Cardiac muscle cell (in vitro differentiated cells and primary cell): ENCODE measurements at places on chromosomes 4 and X.

DNA sequence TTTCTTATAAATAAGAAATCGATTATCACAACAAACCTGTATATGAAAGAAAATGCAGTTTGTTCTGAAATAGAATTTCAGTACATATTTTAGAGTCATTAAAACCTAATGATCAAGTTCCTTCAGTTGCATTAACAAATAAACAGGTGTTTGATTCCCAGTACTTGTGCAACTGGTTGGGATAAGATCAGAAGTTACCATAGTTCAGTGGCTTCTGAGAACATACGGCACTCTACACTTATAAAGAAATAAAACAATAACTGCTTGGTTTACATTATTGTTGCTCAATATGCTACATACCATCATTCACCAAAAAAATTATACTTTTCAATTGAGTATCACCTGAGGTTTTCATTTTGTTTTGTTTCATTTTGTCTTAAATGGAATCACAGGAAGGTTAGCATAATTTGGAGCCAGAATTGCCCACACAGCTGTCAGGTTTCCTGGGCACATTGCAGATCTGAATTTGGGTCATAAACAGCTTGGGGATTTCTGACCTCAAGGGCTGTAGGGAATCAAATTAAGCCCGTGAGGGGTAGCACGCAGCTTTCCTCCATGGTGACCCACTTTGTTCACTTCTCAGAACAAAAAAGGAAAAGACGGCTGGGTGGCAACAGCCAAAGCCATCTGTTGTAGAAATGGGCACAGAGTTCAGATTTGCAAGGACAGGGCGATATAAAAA, 14.9 kb upstream of the CCNG2 start:
- DNase-seq: no peak

- DNase-seq: no peak
Observed at GRCh38 chrX:36787752-36788151, 220.4 kb upstream of the FAM47C start.

GRCh38 chrX:1390621-1391369, 1.1 kb downstream of the SLC25A6 start:
- no peak for DNase-seq

GRCh38 chrX:7220121-7220520, 72.2 kb upstream of the PUDP start:
- no peak for DNase-seq

DNA sequence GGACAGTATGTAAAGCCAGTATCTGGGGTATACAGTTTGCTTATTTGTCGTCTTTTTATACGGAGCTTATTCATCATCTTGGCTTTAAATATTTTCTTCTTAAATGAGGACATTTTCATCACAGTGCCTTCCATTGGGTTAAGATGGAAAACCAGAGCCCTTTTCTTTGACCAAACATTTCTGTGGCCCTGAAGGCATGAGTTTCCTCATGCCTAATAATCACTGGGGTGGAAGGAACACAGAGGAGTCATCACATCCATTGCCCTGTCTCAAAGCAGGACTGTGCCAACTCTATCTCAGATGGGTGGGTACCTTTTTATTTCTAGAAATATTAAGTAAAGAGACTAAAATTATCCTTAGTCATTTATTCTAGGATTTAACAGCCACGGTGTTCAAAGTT, 40.0 kb downstream of the CHRDL1 start:
- no peak for DNase-seq

GRCh38 chr4:79650794-79651431, 242.9 kb upstream of the GK2 start:
- peak; percentile 77 for DNase-seq

- DNase-seq: no peak
Observed at GRCh38 chr4:37615720-37616063, 70.5 kb downstream of the RELL1 start.

DNA sequence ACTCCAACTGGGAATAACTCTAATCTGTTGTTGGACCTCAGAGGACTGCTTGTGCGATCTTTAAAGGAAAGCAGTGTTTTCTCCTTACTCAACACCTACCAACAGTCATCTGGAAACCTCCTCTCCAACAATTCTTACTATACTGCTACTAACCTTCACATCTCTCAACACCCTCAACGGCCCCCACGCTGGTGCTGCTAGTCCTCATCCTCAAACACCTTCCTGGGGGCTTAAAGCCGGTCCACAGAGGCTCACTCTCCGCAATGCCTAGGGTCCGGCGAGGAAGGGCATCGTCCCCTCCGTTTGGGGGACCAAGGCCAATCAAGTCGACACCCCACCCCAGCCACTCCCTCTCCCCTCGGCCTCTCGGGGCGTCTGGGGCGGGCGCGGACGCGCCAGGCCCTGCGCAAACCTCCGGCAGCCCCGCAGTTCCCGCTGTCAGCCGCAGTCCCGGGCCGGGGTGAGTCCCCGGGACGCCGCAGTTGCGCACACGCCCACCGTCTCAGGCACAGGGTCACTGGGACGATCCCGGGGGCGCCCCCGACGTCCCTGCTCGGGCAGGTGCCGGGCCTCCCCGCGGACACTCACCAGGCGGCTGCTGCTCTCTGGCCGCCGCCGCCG, 418 bp downstream of the TAB3 start:
- DNase-seq: peak; percentile 51

GRCh38 chrX:283115-283845, 2.1 kb downstream of the PLCXD1 start:
- DNase-seq: peak; percentile 93

GRCh38 chr4:61024610-61025009, 175.5 kb upstream of the ADGRL3 start:
- DNase-seq: no peak

DNA sequence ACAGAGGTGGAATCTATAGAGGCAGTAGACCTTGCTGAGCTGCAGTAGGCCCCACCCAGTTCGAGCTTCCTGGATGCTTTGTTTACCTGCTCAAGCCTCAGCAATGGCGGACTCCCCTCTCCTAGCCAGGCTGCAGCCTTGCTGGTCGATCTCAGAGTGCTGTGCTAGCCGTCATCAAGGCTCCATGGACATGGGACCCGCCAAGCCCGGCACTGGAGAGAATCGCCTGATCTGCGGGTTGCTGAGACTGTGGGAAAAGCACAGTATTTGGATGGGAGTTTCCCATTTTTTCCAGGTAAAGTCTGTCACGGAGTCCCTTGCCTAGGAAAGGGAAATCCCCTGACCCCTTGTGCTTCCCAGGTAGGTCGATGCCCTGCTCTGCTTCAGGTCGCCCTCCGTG, 124.8 kb upstream of the KLF8 start:
- DNase-seq: no peak

- no peak for DNase-seq
Observed at GRCh38 chr4:162170509-162170908, 6.7 kb upstream of the FSTL5 start.

- DNase-seq: no peak
Observed at GRCh38 chrX:128439159-128439558, 387.0 kb upstream of the ACTRT1 start.

DNA sequence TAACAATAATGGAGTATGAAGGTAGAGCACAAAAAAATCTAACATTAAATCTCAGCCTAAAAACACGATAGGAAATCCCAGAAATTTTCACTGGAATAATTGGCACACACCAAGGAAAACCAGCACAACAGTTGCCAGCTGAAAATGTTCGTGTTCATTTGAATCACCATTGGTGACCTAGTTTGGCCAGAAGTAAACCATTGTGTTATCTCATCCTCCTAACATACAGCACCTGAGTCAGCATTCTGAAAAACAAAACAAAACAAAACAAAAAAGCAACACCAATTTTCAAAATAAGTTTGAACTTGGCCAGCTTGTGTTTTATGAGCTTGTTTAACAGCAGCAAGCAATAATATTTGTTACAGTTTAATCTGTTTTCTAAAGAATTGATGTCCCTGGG, 41.1 kb downstream of the UCHL1 start:
- no peak for DNase-seq

- peak; percentile 53 for DNase-seq
Observed at GRCh38 chr4:680928-681645, 6.7 kb downstream of the MYL5 start.

DNA sequence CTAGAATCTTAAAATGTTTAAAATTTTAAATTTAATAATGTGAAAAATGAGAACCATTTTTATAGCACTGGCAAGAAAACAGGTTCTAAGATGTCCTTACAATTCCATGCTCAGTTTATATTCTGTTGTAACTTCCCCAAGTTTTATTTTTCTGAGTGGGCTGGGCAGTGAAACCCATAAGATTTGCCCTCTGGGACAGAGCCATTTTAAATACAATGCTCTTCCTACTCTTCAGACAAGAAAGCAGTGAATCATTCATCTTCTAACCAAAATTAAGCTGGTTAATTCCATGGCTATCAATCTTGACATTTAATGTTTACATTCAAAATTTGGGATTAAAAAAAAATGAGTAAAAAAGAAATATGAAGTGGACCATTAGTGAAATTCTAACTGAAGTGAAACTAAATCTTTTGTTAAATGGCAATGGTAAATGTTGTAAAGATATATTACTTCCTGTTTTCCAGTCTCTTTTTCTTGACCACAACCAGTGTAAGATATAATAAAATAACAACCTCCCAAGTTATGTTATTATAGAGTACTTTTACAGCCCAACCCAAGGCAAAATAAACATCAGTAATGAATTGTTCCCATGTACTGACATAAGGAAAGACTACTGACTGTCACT, 37.2 kb upstream of the PTPN13 start:
- DNase-seq: no peak

- no peak for DNase-seq
Observed at GRCh38 chrX:129037389-129037788, 485.9 kb downstream of the SMARCA1 start.

GRCh38 chrX:68848189-68848940, 19.5 kb downstream of the EFNB1 start:
- no peak for DNase-seq

DNA sequence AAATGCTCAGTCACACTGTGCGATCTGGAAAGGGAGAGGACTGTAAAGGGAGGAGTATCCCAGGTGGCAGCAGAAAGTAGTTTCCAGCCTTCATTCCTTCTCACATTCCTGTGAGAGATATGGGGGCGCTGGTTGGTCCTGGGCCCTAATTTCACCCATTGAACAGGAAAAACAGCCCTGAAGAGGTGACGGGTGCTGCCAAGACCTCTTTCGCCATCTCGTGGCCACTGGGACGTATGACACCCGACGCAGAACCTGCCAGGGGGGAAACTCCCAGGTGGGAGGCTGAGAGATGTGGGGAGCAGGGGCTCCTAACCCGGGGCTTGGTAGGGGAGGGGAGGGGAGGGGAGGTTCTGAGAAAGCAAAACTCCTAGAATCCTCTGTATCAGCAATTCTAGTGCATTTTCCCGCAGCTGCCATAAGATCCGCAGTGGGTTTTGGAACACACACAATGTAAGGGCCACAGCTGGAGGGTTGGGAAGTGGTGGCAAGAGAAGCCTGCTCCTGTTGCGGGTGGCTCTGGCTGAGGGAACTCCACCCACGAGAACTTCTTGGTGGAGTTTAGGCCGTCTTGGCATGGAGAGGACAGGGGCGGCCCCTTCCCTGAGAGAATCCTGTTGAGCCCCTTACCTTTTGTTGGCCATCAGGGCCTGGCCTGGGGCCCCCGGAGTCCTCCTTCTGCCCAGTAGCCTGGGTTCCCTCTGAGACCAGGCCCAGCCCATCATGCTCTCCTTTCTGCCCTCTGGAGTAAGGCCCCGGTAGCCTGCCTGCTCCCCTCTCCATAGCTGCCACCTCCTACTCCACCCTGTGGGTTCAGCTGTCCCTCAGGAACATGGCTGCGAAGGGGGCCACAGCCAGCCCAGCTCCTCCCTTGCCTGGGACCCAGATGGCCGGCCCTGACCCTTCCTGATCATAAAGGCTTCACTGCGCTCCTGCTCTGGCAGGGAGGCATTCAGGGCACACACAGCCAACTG, 134.1 kb downstream of the OR13H1 start:
- DNase-seq: peak; percentile 68

DNA sequence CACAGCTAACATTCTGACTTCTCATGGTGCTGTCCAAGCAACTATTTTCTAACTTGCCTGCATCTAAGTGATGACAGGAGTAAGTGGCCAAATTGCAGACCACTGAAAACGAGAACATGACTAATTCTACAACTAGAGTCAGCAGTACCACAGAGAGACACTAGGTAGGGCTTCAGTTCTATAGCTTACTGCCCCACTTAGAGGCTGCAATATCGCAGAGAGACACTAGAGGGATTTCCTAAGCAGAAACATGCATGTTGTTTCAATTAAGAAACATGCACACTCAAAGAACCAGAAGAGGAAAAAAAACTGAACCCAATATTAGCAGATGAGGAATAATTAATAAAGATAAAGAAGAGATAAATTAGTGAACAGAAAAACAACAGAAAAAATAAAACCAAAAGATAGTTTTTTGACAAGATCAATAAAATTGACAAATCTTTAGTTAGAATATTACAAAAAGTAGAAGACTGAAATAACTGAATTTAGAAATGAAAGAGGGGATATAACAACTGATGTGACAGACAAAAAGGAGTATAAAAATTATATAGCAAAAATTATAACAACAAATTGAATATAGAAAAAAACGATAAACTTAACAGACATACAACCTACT, 100.8 kb downstream of the SPIN4 start:
- peak; percentile 81 for DNase-seq

DNA sequence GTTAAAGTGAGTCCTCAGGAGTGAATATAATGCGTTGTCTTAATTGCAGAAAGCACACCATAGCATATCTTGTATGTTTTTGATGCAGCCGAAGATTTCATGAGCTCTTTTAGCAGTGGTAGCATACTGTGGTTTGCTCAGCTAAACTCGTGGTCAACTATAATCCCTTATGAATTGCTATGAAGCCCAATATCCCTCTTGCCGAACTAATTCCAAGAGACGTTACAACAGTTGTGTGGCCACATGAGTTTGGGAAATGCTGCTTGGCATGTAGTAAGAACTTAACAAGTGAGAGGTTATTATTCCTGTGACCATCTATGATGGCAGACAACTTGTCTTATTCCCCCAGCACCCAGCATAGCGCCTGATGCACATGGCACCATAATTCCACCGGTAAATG, 30.7 kb downstream of the SYAP1 start:
- no peak for DNase-seq

DNA sequence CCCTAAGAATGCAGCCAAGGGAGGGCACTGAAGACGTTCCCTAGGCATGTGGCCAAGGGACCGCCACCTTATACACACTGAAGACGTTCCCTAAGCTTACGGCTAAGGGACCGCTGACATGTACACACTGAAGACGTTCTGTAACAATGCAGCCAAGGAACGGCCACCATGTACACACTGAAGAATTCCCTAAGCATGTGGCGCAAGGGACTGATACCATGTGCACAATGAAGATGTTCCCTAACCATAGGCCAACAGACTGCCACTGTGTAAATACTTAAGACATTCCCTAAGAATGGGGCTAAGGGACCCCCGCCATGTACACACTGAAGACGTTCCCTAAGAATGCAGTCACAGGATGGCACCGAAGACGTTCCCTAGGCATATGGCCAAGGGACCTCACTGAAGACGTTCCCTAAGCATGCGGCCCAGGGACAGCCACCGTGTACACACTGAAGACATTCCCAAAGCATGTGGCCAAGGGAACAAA, 36.1 kb downstream of the DHRSX start:
- no peak for DNase-seq

GRCh38 chr4:7518871-7519637, 84.3 kb upstream of the PSAPL1 start:
- DNase-seq: no peak
